ENCODE measurements at places on chromosomes 11 and 22.
A peak's percentile ranks its signal among the peaks of the same experiment; 100 is the strongest.

DNA sequence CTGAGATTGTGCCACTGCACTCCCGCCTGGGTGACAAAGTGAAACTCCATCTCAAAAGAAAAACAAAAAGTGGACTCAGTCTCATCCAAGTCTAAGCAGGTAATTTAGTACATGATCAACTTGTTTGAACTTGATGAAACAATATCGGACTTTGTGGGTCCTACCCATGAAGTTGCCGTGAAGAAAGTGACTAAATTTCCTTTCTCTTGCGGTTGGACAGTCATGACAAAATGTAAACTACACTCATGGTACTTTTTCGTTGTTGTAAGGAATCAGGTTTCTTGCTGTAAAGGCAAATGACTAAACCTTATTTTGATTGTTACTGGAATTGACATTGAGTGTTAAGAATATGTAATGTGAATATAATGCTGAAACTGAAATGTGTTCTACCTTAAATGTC lies 164.5 kb upstream of the PLET1 start:
- no peak for DNase-seq

DNA sequence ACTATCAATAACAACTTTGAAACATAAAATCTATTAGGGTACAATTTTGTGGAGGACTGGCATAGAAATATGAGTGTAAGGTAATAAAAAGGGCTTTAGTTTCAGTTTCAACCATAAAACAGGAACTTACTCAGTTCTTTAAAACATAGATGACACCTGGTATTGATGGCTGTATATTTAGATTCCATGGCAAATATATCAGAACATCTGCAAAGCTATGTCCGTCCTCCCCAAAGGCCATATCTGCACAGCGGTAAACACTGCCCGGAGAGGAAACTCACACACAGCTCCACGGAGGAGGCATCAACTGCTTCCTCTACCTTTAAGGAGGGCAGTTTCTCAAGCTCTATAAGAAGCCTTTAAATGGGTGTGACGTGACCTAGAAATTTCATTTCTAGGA lies 993.3 kb downstream of the BRD1 start:
- no peak for DNase-seq

DNA sequence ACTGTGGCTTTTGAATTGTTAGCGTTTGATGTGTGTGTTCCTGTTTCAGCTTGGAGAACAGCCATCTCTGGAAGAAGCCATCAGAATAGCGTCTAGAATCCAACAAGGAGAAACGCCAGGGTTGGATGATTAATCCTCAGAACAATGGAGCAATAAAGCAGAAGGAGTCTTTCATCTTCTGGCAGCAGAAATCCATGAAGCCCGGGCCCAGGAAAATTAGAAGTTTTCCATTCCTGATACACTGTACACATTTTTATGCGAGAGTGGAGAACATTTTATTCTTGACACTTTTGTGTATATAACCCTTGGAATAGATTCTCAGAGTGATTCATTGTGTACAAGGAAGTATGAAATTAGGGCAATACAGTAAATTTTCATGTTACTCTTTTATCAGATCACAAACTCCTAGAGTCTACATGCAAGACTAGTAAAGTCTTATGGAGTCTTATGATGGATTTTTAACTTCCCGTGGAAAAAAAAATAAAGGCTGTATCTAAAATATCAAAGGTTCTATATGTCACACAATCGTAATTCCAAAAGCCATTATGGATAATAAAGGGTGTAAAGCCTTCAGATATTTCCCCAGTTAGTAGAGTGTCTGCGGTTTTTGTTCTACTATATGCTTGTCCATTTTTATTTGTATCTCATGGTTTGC lies 45.9 kb upstream of the WEE1 start:
- DNase-seq = peak; percentile 74

- no peak for DNase-seq
Measured at GRCh38 chr11:116240710-116241109, 532.1 kb downstream of the BUD13 start.

GRCh38 chr22:39351689-39352214 lies 2.0 kb downstream of the SYNGR1 start:
- DNase-seq = peak; percentile 44

DNA sequence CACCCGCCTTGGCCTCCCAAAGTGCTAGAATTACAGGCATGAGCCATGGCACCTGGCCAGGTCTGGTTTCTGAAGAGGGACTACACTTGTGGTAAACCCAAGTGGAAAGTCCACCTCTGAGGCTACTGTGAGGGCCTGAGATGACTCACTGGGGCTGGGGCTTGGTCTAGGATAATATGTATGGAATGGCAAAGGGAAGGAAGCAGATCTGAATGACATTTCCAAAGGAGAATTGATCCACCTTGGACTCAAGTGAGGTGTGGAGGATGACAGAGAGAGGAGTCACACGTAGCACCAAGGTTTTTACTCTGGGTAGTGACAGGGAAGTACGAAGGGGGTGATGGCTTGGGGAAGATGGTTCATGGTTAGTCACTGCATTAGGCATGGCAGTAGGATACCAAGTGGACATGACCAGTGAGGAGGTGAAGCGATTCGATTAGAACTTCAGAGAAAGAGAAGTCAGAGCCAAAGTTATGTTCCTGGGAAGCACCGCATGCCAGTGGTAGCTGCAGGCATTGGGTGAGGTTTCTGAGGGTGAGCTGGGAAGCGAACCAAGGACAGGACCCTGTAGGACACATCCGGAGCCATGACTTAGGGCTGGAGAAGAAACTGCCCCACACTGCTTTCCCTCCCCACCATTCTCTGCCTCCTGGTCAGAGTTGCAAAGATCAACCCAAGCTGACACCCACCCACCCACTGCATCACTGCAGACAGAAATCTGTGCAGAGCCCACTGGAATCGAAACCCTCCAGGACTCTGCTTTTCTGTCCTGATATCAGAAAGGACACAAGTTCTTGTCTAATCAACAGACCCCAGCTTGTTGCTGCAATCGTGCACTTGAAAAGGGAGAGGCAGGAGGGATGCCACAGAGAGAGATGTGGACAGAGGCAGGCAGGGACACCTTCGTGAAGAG lies 13.0 kb upstream of the BCL9L start:
- DNase-seq = peak; percentile 74

GRCh38 chr11:120562806-120563425 lies 51.4 kb downstream of the GRIK4 start:
- DNase-seq = no peak

- DNase-seq = no peak
Measured at GRCh38 chr11:126210871-126211235, 597 bp downstream of the RPUSD4 start.

- DNase-seq = no peak
Measured at GRCh38 chr11:60761436-60762190, 4.9 kb downstream of the MS4A15 start.

DNA sequence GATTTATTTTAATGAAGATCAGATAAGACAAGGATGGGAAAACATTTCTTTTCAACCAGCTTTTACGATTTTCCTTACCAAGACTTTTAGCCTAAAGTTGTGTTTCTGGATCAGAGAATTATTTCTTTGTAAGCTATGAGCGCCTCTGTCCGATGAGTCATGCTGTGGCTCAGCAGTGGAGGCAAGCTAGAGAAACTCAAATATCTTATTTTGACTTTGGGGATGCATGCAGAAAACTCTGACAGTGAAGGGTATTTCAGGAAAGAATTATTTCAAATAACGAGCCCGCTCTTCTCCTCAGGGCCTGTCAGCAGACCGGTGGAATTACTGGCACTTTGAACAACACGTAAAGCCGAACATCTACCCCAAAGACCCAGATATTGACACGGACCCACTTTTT lies 77.9 kb upstream of the OR5AK2 start:
- no peak for DNase-seq

DNA sequence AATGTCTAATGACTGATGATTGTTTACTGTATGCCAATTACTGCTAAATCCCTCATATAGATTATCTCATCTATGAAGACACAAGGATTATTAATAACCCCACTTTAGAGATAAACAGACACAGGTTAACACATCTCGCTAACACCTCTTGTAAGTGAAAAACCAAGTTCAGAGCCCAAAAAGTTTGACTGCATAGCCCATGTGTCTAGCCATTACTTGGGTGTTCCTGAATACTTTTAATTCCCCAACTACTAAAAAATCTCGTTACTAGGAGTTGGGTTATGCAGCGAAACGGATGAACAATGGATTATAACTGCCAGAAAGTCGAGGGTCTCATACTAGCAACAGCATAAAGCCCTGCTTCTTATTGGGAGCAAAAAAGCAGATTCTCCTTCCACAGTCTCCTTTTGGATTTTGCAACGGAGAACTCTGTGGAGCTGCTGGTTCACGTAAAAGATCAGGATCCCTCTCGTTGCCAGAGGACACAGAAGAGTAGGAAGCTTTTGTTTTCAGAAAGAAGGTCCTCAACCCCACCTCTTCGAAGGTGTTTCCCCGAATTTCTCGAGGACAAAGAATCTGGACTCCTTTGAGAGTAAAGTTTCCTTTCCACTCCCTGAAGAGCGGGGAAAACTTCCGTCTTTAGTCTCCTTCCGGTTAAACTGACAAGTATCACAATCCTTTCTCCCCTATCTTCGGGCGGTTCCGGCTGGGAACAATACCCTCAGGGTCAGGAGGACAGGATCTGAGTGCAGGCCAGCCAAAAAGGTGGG lies 979 bp downstream of the ZBED5 start:
- DNase-seq = peak; percentile 28

GRCh38 chr22:17997456-17997855 lies 26.9 kb downstream of the MICAL3 start:
- no peak for DNase-seq

GRCh38 chr11:92050305-92050704 lies 174.3 kb upstream of the FAT3 start:
- DNase-seq = no peak

DNA sequence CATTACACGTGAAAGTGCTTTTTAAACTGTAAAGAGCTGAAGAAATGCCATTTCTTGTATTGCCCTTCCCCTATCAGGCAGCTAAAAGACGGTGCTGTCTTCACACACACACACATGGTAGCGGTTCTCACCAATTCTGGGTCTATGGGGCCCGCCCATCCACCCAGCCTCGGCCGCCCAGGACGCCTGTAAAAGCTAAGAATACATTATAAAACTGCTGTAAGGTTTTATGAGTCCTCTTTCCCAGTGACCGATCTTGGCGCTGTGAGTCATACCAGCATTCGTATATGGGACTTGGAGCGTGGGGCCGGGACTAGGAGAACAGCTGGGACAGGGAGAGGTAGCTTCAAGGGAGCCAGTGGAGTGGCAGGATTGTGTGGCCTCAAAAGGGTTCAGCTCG lies 149.7 kb upstream of the CADM1 start:
- DNase-seq = no peak

- DNase-seq = no peak
Measured at GRCh38 chr11:33867996-33868646, 23.8 kb downstream of the LMO2 start.

DNA sequence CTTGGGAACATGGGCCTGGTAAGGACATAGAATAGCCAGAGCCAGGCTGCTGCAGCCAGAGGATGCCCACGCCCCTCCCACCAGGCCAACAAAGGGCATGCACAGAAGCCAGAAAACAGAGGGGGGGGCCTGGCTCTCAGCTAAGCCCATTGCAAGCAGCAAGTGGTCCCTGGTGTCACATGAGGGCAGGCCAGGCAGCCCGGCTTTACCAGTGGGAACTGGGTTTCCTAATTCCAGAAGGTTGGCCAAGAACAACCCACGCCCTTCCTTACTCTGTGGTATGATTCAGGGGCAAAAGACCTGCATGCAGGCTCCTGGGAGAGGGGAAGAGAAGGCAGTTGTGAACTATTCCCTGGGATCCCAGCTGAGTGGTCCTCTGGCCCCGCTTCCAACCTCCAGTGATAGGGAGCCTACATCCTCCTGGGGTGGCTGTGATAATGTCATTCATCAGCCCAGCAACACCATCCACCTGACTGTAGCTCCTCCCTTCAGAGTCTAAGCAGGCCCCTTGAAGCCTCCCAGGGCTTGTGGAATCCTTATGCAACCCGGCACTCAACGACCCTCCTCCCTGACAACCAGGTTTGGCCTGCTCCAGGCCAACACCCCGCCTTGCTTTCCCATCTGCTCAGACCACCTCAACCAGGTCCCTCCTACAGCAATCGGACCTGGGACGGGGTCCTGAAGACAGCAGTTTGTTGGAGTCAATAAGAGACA lies 62.1 kb upstream of the LMO1 start:
- no peak for DNase-seq

GRCh38 chr11:75147875-75148263 lies 3.0 kb upstream of the SLCO2B1 start:
- DNase-seq = no peak

- DNase-seq = no peak
Measured at GRCh38 chr11:13367115-13367514, 89.5 kb downstream of the BMAL1 start.

- no peak for DNase-seq
Measured at GRCh38 chr22:27752771-27753170, 48.8 kb downstream of the MN1 start.

DNA sequence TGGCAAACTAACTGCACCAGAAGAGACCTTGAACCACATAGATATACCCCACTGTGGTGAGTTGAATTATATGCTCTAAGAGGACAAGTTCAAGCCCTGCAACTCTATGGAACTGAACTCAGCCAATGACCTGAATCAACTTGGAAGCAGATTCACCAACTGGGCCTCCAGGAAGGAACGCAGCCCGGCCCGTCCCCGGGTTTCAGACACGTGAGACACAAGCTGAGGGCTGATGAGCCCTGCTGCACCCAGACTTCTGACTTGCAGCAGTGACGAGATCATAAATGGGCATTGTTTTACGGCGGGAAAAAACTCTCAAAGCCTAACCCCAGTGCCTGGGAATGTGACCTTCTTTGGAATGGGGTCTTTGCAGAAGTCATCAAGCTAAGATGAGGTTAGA lies 28.5 kb upstream of the GAL start:
- no peak for DNase-seq

GRCh38 chr11:114155116-114155515 lies 95.6 kb downstream of the ZBTB16 start:
- no peak for DNase-seq

- DNase-seq = no peak
Measured at GRCh38 chr11:31355817-31356216, 13.7 kb downstream of the DCDC1 start.

DNA sequence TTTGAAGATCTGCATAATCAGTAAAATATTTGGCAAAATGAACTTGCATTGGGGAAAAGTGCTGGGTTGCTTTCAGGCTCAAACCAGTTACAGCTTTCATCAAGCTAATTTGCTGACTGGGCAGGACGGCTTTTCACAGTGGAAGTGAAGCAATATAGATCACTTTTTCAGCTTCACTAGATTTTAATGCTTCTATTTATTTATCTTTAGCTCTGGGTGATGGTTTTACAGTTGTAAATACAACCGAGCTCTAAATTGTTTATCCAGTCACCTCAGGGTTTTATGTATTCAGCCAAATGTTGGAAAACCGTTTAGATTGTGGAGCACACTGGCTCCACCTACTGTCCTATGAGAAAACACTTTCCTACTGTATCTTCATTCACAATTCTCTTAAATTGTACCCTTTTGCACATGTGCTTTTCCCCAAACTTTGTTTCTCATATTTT lies 58.2 kb downstream of the ACER3 start:
- DNase-seq = peak; percentile 78

DNA sequence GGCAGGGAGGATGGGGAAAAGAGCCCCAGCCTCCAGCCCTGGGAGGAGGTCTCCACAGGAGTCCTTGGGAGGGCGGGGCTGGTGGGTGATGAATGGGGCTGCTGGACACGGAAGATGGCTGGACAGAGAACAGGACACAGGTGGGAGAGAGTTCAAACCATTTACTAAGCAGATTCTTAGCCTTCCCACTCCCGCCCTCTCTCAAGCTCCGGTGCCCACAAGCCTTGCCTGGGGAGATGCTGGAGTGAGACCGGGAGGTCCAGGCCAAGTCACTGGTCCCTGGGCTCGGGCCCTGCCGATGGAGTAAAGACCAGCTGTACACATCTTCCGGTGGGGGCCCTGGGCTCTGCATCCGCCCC lies 1.4 kb downstream of the CLDN5 start:
- DNase-seq = no peak
